ENCODE measurements at places on chromosomes 16 and 17.

- peak; percentile 24 for DNase-seq
These were observed 46.1 kb downstream of the WSB1 start for GRCh38 chr17:27339836-27340550.

- DNase-seq: peak; percentile 36
These were observed 11.0 kb downstream of the HEXIM2 start for GRCh38 chr17:45172541-45173286.

DNA sequence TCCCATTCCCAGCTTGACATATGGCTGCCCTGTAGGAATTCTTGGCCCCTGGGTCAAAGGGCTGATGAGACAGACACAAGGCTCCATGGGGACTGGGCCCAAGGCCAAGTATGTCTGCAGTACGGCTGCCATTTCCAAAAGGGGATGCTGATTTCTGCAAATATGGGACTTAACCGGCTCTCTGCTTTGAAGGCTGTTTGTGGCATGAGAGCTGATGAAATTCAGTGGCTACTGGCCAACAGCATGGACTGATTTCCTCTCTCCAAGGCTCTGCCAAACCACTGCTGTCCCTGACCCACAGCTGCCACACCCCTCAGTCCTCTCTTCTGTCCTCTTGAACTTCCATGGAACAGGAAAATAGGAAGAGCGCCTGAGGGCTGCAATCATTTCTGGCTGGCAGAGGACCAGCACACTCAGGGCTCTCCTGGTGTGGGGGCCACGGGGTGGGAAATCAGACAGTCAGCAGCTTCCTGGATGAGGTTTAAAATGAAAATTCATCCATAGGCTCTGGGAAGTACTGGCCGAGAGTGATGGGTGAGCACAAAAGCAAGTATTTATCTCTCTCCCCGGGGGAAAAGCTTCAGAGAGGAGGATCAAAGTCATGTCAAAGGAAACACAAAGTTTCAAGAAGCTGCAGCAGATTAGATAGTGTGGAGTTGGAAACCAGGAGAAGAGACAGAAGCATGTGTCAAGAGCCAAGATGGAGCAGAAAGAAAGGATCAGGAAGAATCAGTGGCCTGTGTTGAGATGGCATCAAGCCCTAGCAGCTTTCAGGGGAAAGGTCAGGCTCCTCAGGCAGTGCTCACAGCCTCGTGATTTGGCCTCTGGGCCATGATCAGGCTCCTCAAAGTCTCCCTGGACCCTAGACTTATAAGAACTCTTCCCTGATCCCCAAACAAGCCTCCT is 64.1 kb upstream of the SREBF1 start:
- no peak for DNase-seq

- no peak for DNase-seq
These were observed 213.5 kb downstream of the TMEM114 start for GRCh38 chr16:8376858-8377257.

GRCh38 chr16:83271123-83271522 is 536.7 kb upstream of the HSBP1 start:
- no peak for DNase-seq

DNA sequence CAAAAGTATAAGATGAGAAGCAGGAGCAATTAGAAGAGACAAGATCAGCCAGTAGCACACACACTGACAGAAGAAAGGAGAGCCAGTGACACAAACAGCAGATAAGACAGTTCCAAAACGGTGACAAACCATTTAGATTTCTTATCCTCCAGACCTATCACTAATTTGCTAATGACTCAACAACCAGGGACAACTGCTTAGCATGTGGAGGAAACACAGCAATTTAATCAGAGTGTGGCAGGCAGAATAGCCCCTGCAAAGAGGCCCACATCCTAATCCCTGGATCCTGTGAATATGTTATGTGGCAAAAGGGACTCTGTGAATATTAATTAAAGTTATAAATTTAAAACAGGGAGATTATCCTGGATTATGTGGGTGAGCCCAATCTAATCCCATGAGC is 81.1 kb downstream of the CACNG1 start:
- DNase-seq: no peak

DNA sequence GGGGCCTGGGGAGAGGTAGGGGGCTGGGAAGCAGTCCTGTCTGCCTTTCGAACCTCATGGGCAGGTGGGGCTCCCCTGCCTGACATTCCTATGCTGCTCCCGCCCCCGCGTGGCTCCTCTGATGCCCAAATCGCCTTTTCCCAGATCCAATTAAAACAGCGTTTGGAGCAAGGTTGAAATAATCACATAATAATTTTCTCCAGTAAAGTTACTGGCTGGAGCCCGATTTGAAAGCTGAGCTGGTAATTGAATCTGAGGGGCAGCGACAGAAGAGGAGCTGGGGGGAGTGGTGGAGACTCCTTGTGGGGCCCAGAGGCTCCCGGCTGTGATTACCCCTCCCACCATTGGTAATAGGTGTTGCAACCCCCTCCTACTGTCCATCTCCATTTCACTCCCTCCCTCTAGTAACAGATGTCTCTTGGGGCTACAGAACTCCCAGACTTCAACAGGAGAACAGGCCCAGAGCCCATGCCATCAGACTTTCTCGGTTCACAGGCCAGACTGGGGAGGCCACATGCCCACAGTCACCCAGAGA is 38.9 kb upstream of the C1QL1 start:
- no peak for DNase-seq

GRCh38 chr17:83056583-83057396 is 22.6 kb upstream of the METRNL start:
- no peak for DNase-seq

- no peak for DNase-seq
These were observed 36.7 kb downstream of the TK2 start for GRCh38 chr16:66513111-66513723.

- no peak for DNase-seq
These were observed 1.1 kb downstream of the FLII start for GRCh38 chr17:18257268-18257981.

DNA sequence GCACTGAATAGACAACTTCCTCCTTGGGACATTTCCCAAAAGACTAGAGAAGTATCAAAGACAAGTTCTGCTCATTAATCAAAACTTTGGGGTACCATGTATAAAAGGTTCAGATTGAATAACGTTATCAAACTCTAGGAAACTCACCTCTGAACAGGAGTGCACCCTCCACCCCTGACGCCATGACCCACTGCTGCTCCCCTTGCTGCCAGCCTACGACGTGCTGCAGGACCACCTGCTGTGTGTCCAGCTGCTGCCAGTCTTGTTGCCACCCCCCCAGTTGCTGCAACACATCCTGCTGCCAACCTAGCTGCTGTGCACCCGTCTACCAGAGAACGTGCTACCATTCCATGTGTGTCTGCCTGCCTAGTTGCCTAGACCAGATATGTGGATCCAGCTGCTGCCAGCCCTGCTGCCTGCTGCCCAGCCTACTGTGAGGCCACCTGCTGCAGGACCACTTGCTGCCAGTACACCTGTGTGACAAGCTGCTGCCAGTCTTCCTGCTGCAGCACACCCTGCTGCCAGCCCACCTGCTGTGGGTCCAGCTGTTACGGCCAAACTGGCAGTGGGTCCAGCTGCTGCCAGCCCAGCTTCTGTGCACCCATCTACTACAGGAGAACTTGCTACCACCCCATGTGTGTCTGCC is 13.8 kb upstream of the KRTAP9-2 start:
- DNase-seq: no peak

- DNase-seq: no peak
These were observed 573.7 kb upstream of the KIF2B start for GRCh38 chr17:53249036-53249435.

DNA sequence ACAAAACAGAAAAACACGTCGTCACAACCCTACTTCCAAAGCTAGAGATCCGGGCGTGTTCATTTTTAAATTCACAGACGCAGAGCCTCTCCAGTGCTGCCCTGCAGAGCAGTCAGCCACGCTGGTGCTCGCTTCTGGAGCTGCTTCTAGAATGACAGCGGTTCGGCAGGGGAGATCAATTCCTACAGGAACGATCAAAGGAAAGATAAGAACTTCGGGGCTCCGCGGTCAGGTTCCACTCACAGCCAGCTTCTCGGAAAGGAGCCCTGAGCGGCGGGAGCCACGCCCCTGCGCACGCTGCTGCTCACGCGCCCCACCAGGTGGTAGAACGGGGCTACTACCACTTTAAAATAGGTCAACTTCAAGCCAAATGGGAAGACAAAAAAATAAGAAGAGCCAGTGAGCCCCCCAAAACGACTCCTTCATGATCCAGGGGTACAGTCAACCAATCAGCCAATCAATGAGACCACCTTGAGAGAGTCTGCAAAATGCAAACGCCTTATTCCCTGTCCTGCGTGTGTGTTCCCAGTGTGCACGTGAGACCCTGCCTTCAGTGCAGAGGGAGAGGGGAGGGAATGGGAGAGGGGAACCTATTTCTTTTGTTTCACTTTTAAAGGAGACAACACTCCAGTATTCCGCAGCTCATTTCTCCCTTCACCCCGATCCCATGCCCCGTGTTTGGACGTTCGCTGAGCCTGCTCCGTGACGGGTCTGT is 209.7 kb downstream of the RBFOX3 start:
- peak; percentile 75 for DNase-seq

DNA sequence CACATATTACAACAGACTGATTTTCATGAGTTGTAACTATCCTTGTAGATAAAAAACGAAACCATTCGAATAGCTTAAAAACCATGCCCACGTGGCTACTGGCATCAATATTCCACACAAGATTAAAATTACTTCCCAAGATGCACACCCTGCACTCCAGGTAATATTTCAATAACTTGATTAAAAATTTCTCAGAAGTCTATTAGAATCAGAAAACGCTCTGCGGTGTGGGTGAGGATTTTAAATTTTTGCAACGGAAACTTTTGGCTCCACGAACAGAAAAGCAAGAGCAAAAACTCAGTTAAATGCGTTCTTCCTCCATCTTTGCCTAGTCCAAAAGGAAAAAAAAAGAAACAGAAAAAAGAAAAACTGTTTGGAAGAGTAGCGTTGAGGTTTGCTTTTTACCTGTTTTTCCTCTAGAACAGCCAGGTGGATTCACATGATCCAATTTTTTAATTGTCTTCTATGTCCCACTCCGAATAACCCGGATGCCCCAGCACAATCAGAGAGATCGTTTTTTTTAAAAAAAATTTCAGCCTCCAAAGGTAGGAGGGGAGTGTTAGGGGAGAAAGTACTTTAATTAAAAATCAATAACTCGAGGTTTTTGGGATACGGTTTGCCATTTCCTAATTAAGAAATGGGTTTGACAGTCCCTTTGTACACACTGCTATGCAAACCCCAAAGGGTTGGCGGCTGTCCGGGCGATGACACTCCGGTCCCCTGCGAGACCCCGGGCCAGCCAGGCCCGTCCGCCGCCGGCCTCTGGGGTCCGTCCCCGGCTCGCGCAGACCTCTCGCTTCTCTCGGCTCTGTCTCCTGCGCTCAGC is 708 bp upstream of the NFAT5 start:
- peak; percentile 4 for DNase-seq

DNA sequence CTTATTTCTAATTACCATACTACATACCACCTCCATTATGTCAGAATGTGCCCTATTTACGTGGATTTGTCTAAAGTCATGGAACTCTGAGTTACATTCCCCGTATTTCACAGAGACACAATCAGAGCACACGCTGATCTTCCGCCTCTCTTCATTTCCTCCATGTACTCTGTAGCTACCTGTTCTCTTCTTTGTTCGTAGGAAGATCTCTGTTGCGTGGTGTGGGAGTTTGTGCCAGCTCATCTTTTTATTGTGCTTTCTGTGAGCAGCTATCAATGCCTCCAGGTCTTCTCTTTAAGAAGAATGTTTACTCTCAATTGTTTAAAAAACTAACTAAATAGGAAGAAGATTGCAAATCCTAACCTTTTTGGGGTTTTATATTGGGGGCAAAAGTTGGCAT is 26.9 kb downstream of the NLRC5 start:
- DNase-seq: peak; percentile 36

DNA sequence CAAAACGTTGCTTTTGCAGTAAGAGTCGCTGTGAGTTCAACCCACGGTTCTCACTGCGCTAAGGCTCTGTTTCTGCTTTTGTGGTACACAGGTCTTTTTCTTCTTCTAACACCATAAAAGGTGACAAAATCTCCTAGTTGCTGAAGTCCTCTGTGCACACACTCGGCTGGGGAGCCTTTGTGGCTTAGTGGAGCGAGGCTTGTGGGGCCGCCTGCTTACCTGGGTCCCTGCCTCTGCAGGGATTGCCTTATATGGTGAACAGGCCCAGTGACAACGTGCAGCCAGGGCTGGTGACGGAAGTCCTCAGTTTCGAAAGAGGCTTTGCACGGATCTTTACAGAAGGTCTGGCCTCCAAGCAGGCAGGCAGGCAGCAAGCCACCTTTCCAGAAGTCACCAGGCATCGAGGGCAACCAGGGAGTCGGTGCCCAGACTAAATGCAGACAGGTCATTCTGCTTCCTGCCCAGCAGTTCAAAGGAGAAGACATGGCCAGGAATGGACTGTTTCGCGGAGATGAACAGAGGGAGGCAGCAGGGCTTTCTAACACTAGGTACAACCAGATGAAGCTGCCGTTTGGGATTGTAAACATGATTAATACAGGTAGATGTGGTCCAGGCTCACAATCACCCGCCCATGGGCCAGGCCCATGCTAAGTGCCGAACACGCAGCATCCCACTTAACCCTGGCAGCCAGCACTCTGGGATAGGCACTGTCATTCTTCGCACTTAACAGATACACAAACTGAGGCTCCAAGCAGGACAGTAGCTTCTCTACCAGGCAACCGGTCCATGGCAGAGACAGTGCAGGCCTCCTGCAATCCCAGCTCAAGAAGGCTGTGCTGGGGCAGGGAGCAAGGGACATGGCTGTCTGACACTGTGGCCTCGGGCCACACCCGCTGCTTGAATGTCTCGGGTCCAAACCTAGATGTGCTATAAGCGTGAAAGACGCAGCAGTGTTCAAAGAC is 10.7 kb upstream of the MEAK7 start:
- peak; percentile 72 for DNase-seq

DNA sequence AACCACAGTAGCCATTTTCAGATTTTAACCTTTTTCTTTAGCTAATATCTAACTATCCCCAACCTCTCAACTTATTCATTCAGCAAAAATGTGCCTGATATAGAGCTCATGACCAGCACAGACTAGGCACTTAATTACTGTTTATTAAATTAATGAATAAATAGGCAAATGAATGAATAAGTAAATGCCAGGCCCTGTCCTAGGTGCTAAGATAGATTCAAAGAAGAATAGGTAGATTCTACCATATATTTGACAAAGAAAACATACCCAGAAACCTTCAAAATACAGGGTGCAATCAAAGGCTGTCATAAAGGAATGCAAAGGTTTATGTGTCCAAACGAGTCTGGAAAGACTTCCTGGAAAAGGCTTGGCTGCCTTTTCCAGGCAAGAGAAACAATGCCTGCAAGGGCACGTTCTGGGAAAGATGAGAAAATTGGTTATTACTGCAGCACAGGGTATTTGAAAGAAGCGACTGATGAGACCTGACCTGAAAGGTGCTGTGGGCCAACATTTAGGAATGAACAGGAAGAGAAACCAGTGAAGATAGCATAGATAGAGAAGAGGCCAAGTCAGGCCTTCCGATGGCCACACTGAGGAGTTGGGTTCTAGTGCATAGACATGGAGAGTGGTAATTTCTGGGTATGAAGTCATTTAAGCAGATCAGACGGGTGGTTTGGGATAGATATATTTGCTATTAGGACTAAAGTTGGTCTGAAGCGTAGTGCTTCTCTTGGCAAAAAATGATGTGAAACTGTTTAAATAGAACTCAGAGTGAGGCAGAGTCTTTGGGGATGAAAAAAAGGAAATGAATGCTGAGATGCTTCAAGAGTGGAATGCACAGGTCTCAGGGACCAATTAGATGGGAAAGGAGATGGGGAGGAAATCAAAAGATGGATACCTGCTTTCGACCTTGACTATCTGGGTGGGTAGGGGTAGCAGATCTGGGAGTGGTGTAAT is 11.4 kb upstream of the CCL2 start:
- DNase-seq: no peak

- no peak for DNase-seq
These were observed 393.6 kb downstream of the MAF start for GRCh38 chr16:79206889-79207288.

GRCh38 chr16:52389045-52389444 is 157.9 kb downstream of the TOX3 start:
- no peak for DNase-seq

- peak; percentile 49 for DNase-seq
These were observed 849 bp downstream of the CAPN15 start for GRCh38 chr16:528111-529011.
